Stimulated activated CD4-positive, alpha-beta T cell treated with anti-CD3 and anti-CD28 coated beads, Interleukin-2, amount 100 ng/mL, for 48 hours (primary cell): ENCODE measurements at places on chromosomes 16 and 17.

GRCh38 chr16:71675380-71675779 is 49.1 kb downstream of the PHLPP2 start:
- DNase-seq = no peak

- DNase-seq = no peak
Observed at GRCh38 chr17:50534979-50535326, 2.4 kb downstream of the EPN3 start.

DNA sequence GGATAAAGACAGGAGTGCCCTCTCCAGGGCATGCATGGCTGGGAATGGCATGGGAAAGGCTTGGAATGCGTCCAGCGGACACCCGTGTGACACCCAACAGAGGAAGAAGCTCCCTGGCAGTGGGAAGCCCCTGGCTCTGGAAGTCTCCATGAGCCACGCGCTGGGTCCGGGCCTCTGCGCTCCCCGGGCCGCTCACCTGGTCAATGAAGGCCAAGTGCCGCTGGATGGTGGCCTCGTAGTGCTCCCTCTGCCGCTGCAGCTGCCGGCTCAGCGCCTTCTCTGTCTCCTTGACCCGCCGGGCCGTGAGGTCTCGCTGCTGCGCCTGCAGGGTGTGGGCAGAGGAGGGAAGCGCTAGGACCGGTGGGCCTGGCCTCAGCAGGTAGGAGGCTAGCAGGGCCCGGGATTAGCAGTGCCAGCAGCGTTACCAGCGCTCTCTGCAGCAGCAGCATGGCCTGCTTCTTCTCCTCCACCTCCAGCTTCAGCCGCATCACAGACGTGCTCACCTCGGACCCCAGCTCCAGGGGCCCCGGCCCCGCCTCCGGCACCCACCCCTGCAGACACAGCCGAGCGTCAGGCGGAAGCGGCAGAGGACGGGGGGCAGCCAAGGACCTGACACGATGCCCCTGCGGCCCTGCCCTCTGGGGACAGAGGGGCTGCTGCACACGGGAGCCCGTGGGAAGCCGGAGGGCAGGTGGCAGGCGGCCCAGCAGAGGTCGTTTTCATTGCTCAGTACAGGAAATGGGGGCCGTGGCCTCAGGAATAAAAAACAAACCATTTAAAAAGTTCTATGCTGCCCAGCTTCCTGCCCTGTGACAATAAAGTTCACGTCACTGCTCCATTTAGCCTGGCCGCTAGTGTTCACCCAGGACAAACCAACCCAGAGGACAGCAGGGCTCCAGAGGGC is 26.0 kb downstream of the CEP131 start:
- DNase-seq = no peak

GRCh38 chr16:79092846-79093245 is 507.7 kb downstream of the MAF start:
- no peak for DNase-seq

DNA sequence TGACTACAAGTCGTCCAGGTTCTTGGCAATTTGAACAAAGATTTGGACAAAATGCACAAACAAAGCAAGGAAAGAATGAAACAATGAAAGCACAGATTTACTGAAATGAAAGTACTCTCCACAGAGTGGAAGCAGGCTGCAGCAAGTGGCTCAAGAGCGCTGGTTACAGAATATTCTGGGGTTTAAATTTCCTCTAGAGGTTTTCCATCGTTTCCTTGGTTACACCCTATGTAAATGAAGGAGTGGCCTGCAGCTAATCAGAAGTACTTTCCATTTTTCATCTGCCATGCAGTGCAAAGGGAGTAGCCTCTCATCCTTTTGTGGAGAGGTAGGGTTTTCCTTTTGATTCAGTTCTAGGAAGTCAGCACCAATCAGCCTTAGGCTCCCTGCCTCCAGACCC is 11.8 kb downstream of the STXBP4 start:
- no peak for DNase-seq
